HFFc6 (cell line): ENCODE measurements at places on chromosomes 7 and 10. TPM values are rescaled to one million over a fixed set of nuclear protein-coding genes. Genes with fewer than 3 reads are reported as not detected.

GRCh38 chr7:18497082-18497481 is 1.5 kb downstream of the HDAC9 start:
- no peak for DNase-seq

GRCh38 chr10:11243425-11244222 is 226.0 kb downstream of the CELF2 start:
- DNase-seq, result no peak

DNA sequence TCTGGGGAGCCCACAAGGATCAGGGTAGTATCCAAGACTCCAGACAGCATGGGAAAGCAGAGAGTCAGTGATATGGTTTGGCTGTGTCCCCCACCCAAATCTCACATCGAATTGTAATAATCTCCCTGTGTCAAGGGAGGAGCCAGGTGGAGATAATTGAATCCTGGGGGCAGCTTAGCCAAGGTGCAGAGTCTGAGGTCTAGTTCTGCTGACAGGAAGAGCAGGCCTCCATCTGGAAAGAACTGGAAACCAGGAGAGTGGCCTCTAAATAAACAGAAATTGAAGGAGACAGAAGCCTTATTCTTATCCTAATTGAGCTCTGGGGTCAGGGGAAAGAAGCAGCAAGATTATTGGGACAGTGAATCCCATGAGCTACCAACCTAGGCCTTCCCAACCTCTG is 146.7 kb upstream of the NRP1 start:
- DNase-seq, result no peak

GRCh38 chr10:113948048-113948447 is 93.6 kb downstream of the NHLRC2 start:
- no peak for DNase-seq

DNA sequence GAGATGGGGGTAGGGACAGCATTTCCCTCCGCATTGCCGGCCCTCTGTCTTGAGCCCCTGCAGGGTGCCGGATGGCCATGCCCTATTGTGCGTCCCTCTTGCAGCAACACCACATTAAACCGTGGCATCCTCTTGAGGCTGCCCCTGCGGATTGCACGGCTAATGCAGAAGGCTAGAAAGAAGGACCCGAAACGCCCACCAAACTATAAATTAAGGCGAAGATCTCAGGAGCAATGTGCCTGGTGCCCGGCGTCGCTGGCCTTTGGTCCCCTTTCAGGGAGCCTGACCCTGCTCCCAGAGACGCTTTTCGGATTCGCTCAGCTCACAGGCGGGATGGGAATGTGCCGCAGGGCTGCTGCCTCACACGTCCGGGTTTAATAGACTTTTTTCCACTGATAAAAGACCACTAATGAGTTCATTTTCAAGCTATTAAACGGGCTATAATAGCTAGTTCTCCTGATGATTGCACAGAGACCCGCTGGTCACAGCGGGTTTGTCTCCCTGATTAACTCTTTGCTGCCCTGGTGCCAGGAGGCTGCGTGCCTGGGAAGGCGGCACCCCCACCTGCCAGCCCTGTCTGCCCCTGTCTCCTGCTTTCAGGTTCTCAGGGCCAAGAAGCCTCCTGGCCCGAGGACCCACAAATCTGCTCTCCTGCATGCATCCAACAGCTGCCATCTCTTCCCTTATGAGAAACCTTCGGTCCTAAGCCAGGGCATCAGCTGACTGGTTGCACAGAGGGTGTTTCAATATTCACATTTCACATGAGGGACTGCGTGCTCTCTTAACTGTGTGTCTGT is 128.3 kb downstream of the ADARB2 start:
- DNase-seq, result no peak

Gene H2BK1
- not detected in 3 replicates for total RNA-seq
